ENCODE measurements at places on chromosomes 6 and 20.

DNA sequence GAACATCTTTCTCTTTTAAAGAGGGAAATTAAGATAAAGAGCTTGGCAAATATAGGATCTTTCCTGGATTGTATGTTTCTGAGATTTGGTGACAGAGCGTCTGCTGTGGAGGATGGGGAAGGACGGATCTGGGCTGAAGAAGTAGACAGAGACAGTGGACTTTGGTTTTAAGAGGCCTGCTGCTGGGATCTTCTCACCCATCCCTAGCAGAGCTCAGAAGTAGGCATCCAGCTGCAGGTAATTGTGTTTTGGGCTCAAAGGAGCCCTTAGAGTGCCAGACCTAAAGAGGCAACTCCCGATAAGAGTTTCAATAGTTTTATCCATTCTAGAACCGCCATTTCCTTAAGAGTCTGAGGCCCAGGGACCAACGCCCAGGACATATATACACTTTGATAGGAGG, 20.8 kb downstream of the LAMA2 start:
- DNase-seq, result no peak

DNA sequence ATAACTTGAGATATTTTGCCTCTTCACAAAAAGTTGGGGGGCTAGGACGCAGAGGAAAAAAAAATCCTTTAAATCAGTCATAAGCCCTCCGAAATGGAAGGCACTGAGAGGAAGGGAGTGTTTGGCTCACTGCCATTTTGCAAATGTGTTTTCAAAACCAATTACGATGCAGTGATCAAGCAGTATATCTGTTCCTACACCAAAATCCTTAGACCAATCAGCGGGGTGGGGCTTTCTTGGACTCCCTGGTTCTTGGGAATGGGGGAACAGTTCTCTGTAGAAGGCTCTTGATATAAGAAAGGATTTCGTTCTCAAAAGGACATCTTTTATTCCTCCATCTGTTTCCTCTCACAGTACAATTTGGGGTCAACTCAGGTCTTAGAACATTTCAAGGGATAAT, 478.6 kb upstream of the JARID2 start:
- DNase-seq, result no peak

- no peak for DNase-seq
Measured at GRCh38 chr20:7692478-7692877, 247.8 kb downstream of the HAO1 start.

DNA sequence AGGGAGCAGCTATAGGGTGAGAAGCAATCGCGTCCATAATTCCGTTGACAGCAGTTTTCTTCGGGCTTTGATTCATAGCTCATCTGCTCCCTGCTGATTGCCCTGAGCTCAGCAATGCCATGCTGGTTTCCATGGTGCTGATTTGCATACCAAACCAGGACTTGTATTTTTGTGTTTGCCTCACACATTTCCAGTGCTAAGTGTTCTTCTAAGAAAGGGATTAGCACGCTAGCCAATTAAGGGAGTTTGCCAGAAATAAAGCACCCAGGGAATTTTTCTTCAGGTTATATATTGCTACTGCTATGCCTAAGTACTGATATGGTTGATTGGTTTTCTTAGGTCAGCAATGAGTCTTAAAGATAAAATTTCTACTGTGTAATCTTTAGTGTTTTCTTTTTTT, 177.6 kb downstream of the PLCB1 start:
- no peak for DNase-seq

DNA sequence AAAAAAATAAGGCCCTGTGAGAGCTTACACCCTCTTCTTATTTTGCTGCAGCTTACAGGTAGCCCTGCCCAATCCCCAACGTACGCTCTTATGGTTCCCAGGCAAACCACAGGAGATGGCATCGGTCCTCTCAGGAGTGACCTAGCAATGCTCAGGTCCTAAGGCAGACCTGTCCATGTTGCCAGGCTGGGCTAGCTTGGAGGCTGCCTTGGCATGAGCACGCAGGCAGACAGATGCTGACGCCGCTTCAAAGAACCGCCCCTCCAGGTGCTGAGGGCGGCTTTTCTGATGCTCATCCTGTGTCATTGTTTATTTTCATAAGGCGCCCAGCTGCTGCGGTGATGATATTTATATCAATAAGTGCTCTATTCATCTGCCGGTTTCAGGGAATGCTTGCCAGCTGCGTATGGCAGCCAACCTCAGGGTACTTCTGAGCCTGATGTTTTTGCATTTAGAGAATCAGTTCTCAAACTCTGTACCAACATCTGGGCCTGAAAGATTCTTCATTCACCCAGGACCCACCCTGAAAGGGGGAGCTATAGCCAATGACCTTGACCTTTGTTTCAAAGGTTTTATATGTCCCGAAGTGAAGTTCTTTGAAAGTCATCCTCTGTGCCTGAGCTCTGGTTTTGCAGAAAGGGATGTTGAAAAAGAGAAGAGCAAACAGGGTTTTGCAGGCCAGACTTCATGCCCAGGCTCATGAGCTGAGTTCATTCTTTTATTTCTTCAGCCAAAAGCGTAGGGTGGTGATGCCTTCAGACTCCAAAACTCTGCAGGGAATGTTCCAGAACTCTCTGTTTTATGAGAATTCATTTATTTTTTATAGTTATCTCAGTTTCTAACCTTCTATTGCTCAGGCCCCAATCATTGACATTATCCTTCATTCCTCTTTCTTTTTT, 475.6 kb upstream of the CHD6 start:
- DNase-seq, result no peak

DNA sequence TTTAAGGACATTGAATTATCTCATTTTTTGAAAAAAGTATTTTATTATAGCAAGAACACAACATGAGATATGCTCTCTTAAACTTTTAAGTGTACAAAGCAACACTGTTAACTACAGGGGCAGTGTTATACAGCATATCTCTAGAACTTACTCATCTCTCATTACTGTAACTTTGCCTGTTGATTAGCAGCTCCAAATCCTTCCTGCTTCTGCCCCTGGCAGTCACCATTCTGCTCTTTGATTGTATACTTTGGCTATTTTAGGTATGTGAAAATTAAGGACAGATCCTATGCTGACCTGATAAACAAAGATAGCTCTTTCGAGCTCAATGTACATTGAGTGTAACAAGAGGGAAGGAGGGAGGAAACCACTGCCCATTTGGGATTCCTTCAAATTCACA, 1349.8 kb upstream of the GJE1 start:
- no peak for DNase-seq

- no peak for DNase-seq
Measured at GRCh38 chr20:36666181-36666740, 20.3 kb upstream of the SLA2 start.

- no peak for DNase-seq
Measured at GRCh38 chr6:34664256-34664971, 32.2 kb downstream of the ILRUN start.

Data from stimulated activated CD4-positive, alpha-beta T cell treated with anti-CD3 and anti-CD28 coated beads, TNF-alpha, amount 100 ng/mL, for 24 hours (primary cell).